Activated CD8-positive, alpha-beta T cell treated with anti-CD3 and anti-CD28 coated beads, Interleukin-2, amount 10 ng/mL, durations not matched to agents 7 days and 5 days (primary cell): ENCODE measurements at places on chromosomes 5 and 9. TPM values are rescaled to one million over a fixed set of nuclear protein-coding genes. Genes with fewer than 3 reads are reported as not detected.

Gene TAS2R1
- not detected for total RNA-seq

Gene PCDHGA1
- not detected for total RNA-seq

Gene PCDHGB3
- 0.26 TPM for total RNA-seq

Gene AIF1L
- total RNA-seq: 0.29 TPM

Gene GPR150
- 0.74 TPM for total RNA-seq

Gene ZNF454
- not detected for total RNA-seq

Gene AGGF1
- 27.2 TPM for total RNA-seq

Gene AK8
- total RNA-seq: not detected

Gene ISL1
- not detected for total RNA-seq

Gene PCDHB15
- total RNA-seq: not detected

Gene LCN12
- 1.0 TPM for total RNA-seq

Gene KCNN2
- total RNA-seq: not detected

Gene TMEM8B
- 2.3 TPM for total RNA-seq

Gene ABCA1
- total RNA-seq: not detected

Gene STOML2
- 138 TPM for total RNA-seq

Gene DMRT3
- total RNA-seq: not detected

Gene ADGRV1
- not detected for total RNA-seq

Gene TRAPPC13
- total RNA-seq: 22.2 TPM

Gene TMEM171
- not detected for total RNA-seq

Gene CAPSL
- not detected for total RNA-seq

Gene SCGB3A2
- not detected for total RNA-seq

Gene INSL4
- total RNA-seq: not detected

Gene PCDHA11
- not detected for total RNA-seq

Gene EEIG1
- total RNA-seq: 232 TPM

Gene FEM1C
- total RNA-seq: 13.6 TPM

Gene CDH6
- not detected for total RNA-seq

Gene VCAN
- 0.03 TPM for total RNA-seq

Gene ACTBL2
- total RNA-seq: not detected

Gene TTC1
- total RNA-seq: 51.6 TPM

Gene FAM193B
- 105 TPM for total RNA-seq

Gene PCDHA9
- not detected for total RNA-seq

Gene DPYSL3
- total RNA-seq: not detected

Gene FOXD4L3
- total RNA-seq: 0.29 TPM

Gene SCGB3A1
- total RNA-seq: not detected

Gene LCN6
- total RNA-seq: not detected

Gene PCDHB8
- not detected for total RNA-seq

Gene RORB
- 0.08 TPM for total RNA-seq

Gene CKMT2
- total RNA-seq: not detected

Gene SHOC1
- total RNA-seq: not detected

Gene COL15A1
- total RNA-seq: 0.37 TPM

Gene IFNW1
- not detected for total RNA-seq

Gene CDX1
- total RNA-seq: not detected

Gene ZNF608
- not detected for total RNA-seq

Gene SEMA6A
- total RNA-seq: not detected

Gene TMEM252
- total RNA-seq: not detected

Gene ZNF883
- total RNA-seq: 0.57 TPM

Gene S1PR3
- not detected for total RNA-seq

Gene AP3B1
- total RNA-seq: 44.3 TPM

Gene SV2C
- total RNA-seq: 0.03 TPM

Gene ANKRD33B
- total RNA-seq: 5.5 TPM

Gene CYLC2
- not detected for total RNA-seq

Gene SLCO6A1
- total RNA-seq: not detected
